ENCODE measurements at places on chromosomes 5 and 9.

GRCh38 chr5:143373076-143373475 is 30.4 kb downstream of the NR3C1 start:
- DNase-seq = no peak

DNA sequence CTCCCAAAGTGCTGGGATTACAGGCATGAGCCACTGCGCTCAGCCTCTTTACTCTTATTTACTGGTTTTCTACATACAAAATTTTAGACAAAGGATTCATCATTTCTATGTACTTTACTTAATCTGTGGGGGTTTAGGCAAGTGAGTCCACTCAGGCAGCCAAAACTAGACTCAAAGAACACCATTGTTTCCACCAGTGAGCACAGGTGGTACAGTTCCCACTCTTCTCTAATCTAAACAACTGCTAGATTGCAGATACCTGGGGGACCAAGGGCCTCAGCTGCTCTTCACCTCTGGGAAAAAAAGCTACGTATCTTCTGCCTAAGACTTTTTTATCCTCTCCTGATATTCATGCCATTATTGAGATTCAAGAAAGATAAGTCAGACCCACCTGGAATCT is 260.1 kb downstream of the EBF1 start:
- no peak for DNase-seq

- no peak for DNase-seq
These were observed 21.8 kb upstream of the CPEB4 start for GRCh38 chr5:173866243-173866857.

DNA sequence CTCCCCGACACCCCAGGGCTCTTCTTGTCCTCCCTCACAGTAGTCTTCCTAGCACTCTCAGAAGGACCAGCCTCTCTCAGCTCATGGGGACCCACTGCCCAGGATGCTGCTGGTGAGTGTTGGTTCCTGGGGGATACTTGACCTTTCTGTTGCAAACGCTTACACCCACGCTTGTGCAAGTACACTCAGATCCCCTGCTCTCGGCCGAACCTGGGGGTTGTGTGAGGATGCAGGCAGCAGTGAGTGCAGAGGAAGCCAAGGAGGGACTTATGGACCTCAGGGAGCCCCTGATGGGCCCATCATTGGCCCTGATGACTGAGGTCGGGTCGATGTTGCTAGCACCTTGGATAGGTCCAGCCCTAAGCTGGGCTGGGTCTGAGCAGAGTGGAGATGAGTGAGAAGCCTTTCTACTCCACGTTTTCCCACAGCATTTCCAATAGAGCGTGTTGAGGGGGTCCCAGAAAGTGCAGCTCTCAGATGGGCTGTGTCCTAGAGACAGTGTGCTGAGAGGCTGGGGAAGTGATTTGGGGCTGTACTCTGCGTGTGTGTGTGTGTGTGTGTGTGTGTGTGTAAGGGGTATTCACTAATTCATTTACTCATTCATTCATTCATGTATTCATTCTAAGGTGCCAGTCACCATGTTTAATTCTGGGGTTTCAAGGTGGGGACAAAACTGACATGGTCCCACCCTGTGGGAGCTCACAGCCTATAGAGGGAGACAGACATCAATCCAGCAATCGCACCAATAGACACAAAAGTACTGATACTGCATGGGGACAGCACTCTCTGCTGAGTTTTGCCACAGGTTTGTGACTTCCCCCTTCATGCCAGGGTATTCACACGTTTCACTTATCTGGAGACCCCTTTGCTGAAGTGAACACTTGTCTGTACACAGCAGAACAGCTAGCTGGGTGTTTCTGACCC is 25.2 kb upstream of the PITX1 start:
- no peak for DNase-seq

- no peak for DNase-seq
These were observed 414.7 kb upstream of the SGCD start for GRCh38 chr5:155912291-155912690.

DNA sequence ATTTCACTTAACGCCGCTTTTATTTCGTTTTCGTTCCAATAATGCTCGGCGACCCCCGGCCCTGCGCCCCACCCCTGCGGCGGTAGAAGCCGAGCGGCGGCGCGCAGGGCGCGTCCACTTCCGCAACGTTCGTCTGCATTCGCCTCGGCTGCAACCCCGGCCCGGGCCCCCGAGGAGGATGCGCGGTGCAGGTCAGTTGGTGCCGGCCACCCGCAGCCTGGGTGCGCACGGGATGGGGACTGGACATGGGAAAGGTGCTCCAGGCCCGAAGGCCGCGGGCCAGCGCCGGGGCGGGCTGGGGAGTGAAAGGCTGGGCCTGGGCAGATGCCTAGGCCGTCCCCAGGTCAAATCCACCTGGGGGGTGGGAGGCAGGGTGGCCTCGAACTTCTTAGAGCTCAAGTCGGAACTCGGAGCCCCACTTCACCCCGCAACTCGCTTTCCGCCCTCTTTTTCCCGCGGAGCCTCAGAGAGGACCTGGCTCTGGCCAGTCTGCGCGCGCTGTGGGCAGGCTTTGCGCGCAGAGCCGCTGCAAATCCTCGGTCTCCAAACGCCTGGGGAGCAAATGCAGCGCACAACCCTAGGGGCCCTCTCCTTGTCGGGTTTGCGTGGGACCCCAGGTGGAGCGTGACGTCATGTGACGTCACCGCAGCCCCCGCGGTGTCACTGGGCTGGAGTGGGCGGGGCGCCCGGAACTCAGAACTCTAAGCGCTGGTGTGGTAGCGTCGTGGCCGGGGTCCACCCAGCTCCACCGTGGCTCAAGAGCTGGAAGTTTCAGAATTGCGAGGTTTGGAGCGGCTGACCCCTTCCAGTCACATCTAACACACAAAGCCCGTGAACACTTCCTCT is 3.3 kb downstream of the TLX3 start:
- DNase-seq = no peak
